Stimulated activated CD4-positive, alpha-beta T cell treated with anti-CD3 and anti-CD28 coated beads, Interleukin-1b, Interleukin-23, amount 100 ng/mL, for 1 hour (primary cell): ENCODE measurements at places on chromosomes 12 and 14.

GRCh38 chr14:63891148-63891975, 38.6 kb downstream of the SYNE2 start:
- DNase-seq = no peak

DNA sequence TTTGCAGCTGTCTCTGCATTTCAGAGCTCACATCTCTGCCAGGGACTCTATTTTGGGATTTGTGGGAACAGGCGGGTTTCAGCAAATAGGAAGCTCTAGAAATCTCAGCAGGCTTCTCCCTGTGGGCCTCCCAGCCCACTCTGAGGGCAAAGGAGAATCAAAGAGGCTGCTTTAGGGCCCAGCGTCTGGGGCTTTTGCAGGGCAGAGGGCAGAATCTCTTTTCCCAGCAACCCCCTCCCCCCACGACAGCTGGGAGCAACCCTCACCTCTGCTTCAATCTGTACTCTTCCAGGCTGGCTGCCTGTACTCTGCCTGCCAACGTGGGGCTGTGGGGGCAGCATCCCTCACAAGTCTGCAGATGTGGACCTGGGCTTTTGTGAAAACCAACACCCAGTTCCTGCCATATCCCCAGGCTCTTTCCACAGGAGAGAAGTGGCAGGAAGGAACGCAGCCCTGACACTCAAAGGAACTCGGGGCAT, 529.6 kb upstream of the TBX3 start:
- DNase-seq = no peak

GRCh38 chr12:133046698-133047097, 9.4 kb downstream of the ZNF84 start:
- no peak for DNase-seq

- no peak for DNase-seq
Measured at GRCh38 chr12:42957561-42958290, 368.2 kb upstream of the PRICKLE1 start.

GRCh38 chr12:2739832-2740641, 54.7 kb upstream of the FKBP4 start:
- DNase-seq = no peak
